NCI-H2081 (cell line): ENCODE measurements at places on chromosomes 7 and 10.

DNA sequence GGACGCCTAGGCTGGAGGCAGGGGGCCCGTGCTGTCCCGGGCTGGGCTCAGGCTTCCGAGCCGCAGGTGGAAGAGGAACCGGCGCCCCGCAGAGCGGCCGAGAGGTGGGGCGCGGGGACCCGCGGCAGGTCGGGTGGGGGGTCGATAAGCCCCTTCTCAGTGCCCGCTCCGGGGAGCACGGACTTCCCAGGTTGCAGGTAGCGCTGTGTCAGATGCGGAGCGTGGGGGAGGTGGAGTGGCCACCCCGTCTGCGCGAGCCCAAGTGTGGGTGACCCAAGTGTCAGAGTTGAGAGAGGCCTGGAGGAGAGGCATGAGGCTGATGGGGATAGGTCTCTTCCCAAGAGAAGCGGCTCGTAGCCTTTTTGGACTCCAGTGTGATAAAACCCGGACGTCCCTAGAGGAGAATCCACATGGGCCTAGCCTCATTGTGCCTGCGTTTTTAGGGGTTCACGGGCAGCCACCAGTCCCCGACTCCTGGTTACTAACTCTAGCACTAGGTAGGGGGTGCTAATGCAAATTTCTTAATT, 580 bp downstream of the EEPD1 start:
- no peak for DNase-seq

DNA sequence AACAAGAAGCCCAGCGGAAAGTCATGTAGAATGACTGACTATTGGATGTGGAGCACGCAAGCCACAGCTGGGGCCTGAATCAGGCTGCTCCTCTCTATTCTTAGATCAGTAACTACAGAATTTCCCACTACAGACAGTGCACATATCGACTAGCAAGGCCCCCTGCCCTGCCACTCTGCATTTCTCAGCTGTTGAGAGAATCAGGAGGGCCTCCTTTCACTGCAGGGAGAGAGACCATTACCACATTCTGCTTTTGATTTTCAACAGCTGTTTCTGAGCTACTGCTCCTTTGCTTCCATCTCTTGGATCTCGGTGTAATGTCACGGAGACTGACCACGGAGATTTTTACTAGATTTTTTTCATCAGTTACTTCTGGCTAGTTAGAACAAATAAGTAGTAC, 73.8 kb downstream of the PON1 start:
- no peak for DNase-seq

DNA sequence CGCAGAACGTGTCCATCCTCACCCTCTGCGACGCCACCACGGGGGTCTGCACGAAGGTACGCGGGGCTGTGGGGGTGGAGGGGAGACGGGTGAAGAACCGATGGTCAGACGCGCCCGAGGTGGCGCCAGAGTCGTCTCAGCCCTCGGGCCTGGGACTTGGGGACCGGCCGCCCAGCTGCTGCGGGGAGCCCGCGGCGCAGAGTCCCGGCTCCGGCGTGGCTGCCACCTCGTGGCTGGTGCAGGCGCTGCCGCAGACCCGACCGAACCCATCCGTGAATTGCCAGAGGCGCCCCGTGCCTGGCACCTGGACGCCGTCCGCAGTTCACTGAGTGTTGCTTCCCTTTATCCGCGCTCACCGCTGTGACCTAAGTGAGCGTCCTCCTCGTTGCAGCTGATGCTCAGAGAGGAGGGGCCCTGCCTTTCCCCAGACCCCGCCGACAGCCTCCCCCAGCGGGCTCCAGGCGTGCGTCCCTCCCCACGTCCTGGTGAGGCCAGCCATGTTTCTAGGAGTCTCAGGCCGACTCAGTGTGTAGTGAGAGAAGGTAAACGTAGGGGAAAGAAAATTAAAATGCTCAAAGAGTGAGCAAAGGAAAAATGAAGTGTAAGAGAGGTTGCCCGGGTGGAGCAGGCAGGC, 208.7 kb downstream of the PAXIP1 start:
- no peak for DNase-seq

GRCh38 chr10:130424418-130424817, 288.2 kb downstream of the GLRX3 start:
- DNase-seq, result no peak
